ENCODE measurements at places on chromosomes 7 and 10.

GRCh38 chr7:23161482-23161881 is 20.4 kb upstream of the NUP42 start:
- DNase-seq = no peak

GRCh38 chr7:95324431-95324830 is at the start of gene PON1:
TSS of gene PON1 (minus strand) at chr7:95324532. CDS start at chr7:95324475, 57 bp downstream.
- peak; percentile 96 for DNase-seq

DNA sequence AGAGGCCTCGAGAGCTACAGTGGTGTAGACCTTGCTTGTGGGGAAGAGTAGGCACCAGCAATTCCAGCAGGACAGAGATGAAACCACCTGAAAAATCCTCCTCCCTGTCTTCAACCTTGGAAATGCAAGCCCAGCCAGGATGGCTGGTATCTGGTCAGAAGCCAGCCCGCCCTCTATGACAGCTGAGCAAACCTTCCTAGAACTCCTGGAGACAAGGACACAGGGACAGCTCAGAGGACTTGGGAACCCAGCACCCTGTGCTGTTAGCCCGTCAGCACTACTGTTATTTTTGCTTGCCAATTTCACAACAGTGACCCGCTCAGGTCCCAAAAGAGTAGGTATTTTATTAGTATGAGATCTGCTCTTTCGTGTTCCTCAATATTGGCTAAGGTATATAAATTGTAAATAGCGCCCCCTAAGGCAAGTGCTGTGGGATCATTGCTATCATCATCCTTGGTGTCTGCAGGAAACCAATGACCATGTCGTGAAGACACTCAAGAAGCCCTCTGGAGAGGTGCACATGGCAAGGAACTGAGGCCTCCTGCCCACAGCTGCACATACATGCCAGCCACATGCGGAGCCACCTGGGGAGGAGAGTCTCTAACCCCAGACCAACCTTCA is 156.5 kb upstream of the CHST15 start:
- no peak for DNase-seq

DNA sequence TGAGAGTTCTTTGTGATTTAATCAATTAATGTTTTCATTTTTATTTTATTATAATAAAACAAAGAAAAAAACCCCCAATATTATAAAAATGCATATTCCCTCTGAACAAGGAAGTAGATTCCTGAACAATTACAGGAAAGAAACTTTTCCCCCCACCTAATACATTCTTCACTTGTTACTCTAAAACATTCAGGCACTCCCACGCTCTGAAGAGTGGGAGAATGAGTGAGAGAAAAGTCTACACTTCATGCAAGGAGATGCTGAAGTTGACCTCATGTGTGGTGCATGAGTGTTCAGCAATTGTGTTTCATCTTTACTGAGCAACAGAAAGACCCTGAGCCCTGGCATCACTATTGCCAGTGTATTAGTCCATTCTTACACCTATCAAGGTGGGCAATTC is 244.2 kb upstream of the IGFBP3 start:
- no peak for DNase-seq

- no peak for DNase-seq
Measured at GRCh38 chr7:137403353-137403695, 59.8 kb upstream of the PTN start.

DNA sequence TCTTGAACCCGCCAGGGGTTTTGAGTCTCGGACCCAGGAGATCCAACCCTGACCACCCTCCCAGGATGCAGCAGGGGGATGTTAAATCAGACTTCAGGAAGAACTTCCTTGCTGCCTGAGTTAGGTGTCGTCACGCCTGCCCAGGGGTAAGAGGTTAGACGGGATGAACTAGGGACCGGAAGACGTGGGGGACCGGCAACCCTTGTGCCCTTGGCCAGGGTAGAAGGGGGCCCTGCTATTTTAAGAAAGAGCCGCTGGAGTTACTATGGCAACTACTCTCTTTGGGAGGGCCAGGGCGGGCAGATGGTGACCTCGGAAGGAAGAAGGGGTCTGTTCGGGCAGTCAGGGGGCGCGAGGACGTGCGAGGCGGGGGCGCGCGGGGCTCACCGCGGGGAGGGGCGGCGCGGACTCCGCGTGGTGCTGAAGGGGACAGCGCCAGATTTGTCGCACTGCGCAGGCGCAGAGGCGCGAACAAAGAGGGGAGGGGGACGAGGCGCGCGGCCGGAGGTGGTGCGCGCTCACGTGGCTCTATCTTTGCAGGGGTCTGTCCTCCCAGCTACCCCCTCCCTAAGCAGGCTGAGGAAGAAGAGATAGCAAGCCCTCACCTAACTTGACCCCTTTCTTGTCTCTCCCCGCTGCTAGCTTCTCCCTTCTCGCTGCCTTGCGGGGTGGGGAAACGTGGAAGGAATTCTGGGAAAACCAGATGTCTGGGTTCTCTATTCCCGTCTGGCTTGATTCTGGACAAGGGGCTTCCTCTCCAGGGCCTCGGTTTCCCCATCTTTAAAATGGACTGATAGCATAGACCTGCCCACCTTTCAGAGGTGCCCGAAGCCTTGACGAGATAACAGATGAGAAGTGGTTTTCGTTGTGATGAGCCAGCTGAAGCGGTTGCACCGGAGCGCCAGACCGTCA is 940 bp upstream of the PSD start:
- peak; percentile 88 for DNase-seq

GRCh38 chr7:495761-496321 is 23.8 kb downstream of the PDGFA start:
- DNase-seq = no peak

DNA sequence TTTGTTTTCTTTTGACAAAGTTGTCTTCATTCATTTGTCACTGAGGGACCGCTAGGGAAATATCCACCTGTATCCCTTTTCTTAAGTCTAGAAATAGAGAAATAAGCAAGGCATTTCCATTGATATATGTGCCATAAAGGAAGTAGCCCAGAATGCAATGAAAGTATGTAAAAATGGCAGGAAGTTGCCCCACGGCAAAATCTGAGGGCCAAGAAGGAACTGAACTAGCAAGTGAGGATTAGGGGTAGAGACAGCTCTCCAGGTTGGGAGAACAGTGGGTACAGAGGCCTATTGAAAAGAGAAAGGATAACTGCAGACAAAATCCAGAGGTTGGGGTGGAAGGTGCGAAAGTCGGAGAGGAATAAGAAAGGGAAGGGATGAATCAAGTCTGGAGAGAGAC is 56.6 kb upstream of the TOMM7 start:
- no peak for DNase-seq

DNA sequence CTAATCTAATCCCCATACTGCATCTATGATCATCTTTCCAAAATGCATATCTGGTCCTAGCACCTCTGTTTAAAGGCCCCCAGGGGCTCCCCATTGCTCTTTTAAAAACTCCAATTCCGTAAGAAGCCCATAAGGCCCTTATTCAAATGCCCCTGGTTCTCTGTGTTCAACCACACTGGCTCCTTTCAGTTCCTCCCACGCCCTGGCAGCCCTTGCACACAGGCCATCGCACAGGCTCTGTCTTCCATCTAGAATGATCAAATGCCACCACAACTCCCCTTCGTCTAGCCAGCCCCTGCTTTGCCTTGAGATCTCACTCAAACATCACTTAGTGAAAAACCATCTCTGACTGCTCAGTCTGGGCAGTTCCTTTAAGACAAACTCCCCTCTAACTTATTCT is 112.9 kb upstream of the LYZL2 start:
- no peak for DNase-seq

DNA sequence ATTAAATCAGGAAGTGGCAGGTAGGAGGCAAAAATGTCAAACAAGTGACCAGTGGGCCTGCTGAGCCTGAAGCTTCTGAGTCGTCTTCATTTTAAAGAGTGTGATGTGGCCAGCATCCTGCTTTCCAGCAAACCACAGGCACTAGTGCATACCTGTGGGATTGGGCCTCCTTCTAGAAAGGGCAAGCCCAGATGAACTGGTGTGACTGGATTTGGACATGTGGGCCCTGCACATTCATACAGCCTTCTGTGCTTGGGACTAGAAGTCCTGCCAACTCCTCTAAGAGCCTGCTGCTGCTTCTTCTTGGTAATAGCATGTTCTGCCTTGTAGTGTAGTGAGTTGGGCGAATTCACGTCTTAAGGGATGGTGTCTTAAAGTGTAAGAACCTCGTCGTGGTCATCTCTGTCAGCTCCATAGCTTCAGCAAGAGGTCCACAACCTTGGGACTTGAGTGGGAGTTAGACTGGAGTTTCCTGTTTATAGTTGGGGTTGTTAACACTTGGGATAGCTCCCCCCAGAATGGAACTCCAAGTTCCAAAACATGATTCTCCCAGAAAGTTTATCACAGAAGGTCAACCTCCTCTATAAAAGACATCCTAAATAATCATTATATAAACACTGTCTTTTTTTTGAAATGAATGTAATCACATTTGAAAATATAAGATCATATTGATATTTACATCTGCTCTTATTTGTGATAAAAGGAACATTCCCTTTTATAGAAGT is 11.2 kb downstream of the BMPER start:
- DNase-seq = no peak

DNA sequence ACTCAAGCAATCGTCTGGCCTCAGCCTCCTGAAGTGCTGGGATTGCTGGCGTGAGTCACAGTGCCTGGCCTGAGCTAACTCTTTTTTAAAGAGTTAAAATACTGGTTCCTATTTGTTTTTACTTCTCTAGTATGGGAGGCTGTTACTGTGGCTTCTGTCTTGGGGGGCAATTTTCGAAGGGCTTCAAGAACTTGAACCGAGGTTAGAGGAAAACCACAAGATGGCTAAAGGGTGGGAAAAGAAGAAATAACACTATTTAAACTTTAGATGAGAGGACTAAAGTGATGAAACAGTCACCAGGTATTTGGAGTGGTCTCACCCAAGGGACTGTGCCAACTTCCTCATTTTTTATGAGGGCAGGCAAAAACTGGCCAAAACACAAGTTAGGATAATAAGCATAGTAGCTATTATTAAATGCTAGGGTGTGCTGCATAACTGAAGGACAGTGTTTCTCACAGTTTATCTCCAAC is 17.8 kb downstream of the MET start:
- DNase-seq = no peak

DNA sequence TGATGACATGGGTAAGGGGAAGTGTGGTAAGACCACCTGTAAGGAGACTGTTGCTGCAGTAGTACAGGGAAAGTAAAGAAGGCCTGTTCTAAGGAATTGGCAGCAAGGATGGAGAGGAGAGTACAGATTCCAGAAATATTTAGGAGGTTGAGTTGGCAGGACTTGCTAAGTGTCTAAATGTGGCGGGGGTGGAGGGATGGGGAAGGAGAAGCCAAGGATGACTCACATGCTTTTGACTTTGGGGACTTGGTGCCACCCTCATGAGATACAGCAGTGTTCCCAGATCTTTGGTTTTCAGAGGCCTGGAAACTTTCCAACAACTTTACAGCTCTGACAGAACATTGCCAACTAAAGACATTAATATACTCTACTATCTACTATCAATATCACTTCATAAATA is 45.4 kb downstream of the CDK6 start:
- DNase-seq = no peak

GRCh38 chr10:24518411-24518810 is 205.3 kb downstream of the ARHGAP21 start:
- DNase-seq = no peak

All from NCI-H1417 (cell line).